ENCODE measurements at places on chromosomes 4 and X.

DNA sequence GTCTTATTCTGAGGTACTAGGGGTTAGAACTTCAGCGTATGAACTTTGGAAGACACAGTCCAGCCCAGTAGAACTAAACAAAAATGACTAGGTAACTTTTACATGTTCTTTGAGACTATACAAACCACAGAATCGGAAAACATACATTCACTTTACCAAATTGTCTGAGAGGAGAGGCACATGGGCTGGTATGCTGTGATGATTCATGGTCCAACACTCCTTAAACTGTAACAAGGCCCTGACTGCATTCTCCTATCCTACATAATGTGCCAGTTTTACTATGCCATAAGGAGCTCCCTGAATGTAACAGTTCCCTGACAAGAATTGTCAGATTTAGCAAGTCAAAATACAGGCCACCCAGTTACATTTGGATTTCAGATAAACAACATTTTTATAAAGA is 640.0 kb downstream of the RAB28 start:
- no peak overlapping the region for H3K27ac ChIP-seq
- no peaks in the 10 kb centered on the region for H3K36me3 ChIP-seq
- DNase-seq: no peak
- H3K4me3 ChIP-seq: no peak overlapping the region
- H3K27me3 ChIP-seq: no peaks in the 10 kb centered on the region

- H3K4me1 ChIP-seq: peaks cover 3% of the 10 kb centered on the region
- no peaks in the 10 kb centered on the region for H3K27me3 ChIP-seq
- no peak overlapping the region for H3K4me3 ChIP-seq
- H3K27ac ChIP-seq: no peak overlapping the region
- peak; percentile 55 for DNase-seq
These were observed 51.5 kb upstream of the TBC1D9 start for GRCh38 chr4:140807491-140808252.

GRCh38 chr4:2570551-2571222 is 34.2 kb downstream of the FAM193A start:
- peaks cover 6% of the 10 kb centered on the region for H3K4me1 ChIP-seq
- peaks cover 3% of the 10 kb centered on the region for H3K36me3 ChIP-seq
- H3K27ac ChIP-seq: no peak overlapping the region
- DNase-seq: peak; percentile 73
- H3K27me3 ChIP-seq: no peaks in the 10 kb centered on the region

DNA sequence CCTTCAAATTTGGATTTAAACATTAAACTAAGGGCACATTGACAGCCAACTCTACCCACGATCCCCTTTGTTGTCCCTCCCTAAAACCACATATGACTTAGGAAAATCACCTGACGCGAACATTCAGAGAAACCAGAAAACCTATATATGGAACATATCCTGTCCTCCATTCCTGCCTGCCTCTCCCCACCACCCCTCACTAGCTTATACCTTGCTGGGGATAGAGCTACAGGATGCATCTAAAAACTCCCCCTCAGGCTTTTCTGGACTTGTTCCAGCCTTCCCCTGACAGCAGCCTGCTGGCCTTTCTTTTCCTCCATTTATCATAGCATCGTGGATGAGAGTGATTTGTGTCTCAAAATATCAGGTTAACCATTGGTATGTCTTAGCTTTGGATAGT is 8.8 kb downstream of the STK26 start:
- no peak overlapping the region for H3K27ac ChIP-seq
- no peak for DNase-seq
- no peaks in the 10 kb centered on the region for H3K4me1 ChIP-seq

DNA sequence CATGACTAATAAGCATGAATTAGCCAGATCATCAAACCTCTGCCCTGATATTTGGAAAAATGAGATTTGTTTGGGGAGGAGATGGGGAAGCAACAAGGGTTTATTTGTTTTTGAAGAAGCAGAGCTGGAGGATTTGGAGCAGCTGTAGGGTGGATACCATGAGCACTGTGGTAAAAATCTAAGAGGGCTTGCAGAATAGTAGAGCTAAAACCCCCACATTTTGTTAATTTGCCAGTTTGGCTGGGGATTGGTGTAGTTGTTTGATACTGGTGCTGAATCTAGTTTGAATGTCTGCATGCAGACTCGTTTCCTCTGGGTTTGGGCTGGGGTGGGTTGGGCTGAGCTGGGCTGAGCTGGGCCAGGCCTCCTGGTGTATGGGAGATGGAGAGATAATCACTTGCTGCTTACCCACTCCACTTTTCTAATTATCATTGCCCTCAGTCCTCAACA is 43.7 kb downstream of the SMAD1 start:
- no peaks in the 10 kb centered on the region for H3K27me3 ChIP-seq
- DNase-seq: no peak
- no peak overlapping the region for H3K4me3 ChIP-seq

- H3K4me1 ChIP-seq: no peaks in the 10 kb centered on the region
- H3K4me3 ChIP-seq: no peak overlapping the region
- no peak overlapping the region for H3K27ac ChIP-seq
- H3K36me3 ChIP-seq: no peaks in the 10 kb centered on the region
- H3K27me3 ChIP-seq: no peaks in the 10 kb centered on the region
- DNase-seq: no peak
These were observed 66.7 kb upstream of the DHX15 start for GRCh38 chr4:24650849-24651640.

DNA sequence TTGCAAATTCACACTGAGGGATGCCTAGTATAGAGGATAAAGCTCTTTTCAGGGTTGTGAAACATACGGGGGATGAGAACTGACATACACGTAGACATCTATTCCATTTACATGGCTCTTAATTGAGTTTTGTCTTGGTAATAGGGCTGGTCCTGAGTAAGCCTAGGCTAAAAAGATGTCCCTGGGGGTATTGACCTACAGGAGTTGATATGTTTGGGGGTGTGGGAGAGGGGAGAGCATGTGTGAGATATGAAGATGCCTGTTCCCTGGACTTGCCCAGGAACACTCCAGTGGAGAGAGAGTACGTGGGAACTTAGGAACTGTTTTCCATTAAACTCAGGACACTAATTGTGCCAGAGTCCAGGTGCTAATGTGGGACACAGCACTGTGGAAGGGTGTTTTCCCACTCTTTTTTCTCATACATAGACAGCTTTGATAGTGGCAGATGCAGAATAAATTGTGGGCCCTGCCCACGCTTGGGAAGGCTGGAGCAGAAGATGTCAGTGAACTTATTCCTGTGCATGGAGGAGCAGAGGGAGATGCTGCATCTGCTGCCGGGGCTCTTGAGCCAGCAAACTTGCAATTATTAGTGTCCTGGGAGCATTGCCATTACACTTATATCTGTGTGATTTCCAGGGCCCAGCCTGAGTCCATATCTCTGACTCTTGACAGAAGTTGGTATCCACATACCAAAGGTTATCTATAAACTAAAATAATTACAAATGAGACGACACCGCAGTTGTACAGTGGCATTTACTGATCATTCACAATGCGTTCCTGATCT is 20.7 kb downstream of the SYNPO2 start:
- DNase-seq: no peak
- H3K4me3 ChIP-seq: no peak overlapping the region
- H3K4me1 ChIP-seq: peaks cover 5% of the 10 kb centered on the region
- H3K27ac ChIP-seq: no peak overlapping the region

- DNase-seq: no peak
- H3K27me3 ChIP-seq: no peaks in the 10 kb centered on the region
- no peaks in the 10 kb centered on the region for H3K4me1 ChIP-seq
- H3K4me3 ChIP-seq: no peak overlapping the region
These were observed 56.4 kb upstream of the PNPLA4 start for GRCh38 chrX:7983581-7983980.

DNA sequence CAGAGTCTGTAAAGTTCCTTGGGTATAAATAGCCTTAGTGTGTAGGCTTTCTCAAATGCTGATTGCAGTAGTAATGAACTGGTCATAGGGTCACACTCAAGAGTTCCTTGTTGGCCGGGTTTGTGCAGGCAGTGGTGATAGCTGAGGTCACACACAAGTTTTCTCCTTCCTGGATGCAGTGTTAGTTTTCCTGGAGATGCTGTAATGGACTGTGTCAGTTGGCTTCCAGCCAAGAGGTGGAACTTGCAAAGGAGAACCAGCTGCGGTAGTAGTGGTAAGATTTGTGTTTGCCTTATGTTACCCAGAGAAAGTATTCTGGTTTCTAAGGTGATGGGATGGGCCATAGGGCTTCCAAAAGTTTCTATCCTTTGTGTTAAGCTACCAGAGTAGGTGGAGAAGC is 409.8 kb upstream of the FRG1 start:
- no peaks in the 10 kb centered on the region for H3K4me1 ChIP-seq
- DNase-seq: peak; percentile 28
- no peak overlapping the region for H3K27ac ChIP-seq
- H3K36me3 ChIP-seq: no peaks in the 10 kb centered on the region
- no peak overlapping the region for H3K4me3 ChIP-seq

DNA sequence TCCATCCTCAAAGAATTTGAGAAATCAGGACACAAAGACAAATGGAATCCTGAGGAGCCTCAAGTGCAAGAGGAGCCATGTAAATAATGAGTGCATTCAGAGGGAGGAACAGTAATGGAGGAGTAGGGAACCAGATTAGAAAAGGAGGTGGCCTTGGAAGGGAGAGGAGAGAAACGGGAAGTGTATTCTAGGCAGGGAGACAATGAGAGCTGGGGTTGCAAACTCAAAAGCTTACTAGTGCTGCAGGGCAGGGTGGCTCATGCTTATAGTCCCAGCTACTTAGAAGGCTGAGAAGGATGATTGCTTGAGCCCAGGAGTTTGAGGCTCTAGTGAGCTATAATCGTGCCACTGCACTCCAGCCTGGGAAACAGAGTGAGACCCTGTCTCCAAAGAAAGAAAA is 113.2 kb upstream of the LSM6 start:
- H3K36me3 ChIP-seq: no peaks in the 10 kb centered on the region
- H3K27me3 ChIP-seq: no peaks in the 10 kb centered on the region
- no peak overlapping the region for H3K27ac ChIP-seq
- no peak overlapping the region for H3K4me3 ChIP-seq

- DNase-seq: peak; percentile 39
- no peak overlapping the region for H3K27ac ChIP-seq
- H3K27me3 ChIP-seq: no peaks in the 10 kb centered on the region
- H3K4me3 ChIP-seq: no peak overlapping the region
- no peaks in the 10 kb centered on the region for H3K36me3 ChIP-seq
- no peaks in the 10 kb centered on the region for H3K4me1 ChIP-seq
These were observed 239.0 kb upstream of the HTR2C start for GRCh38 chrX:114344756-114345349.

DNA sequence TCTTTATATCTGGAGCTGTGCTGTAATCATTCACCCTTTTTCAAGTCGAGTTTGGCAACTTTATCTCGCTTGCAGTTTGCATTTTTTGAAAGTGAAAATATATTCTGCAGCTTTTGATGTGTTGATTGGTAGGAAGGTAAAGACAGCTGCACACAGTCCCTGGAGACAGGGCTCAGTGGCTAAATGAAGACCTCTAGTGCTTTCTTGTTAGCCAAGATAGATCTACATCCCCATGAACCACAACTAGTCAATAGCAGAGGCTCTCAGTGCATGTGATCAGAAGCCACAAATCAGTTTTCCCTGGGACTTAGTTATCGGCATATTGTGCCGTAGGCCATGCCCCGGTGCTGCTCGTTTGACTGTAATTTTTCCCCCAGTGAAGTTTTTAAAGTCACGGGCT is 587.7 kb upstream of the PITX2 start:
- no peaks in the 10 kb centered on the region for H3K27me3 ChIP-seq
- H3K4me1 ChIP-seq: no peaks in the 10 kb centered on the region
- H3K36me3 ChIP-seq: no peaks in the 10 kb centered on the region
- no peak overlapping the region for H3K27ac ChIP-seq
- no peak overlapping the region for H3K4me3 ChIP-seq

DNA sequence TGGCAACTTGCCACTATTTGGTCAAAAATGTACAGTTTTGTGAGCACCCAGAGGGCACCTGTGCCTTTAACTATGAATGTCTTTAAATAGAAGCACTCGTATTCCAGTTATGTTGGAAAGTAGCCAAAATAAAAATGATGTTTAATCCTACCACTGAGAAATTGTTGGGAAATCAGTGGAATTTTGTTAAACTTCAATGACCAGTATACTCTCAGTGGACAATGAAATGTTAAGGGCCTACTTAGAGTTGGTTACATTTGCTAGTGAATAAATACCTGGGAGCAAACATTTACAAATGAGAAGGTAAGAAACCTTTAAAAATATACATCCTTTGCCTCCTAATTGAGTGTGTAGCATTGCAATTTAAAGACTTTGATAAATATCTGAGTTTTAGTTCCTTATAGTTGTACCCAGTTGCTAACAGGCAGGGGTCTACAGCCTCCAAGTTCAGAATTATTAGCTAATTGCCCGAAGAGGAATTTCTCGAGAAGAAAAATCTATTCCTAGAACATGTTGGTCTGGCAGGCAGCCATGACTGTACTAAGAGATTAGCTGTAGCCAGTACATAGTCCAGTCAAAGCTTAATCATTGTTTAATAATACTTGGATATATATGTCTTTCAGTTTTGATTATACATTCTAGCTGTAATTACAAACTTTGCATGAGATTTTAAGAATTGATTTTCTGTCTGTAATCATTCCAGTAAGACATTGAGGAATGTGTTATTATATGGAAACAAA is 93.2 kb downstream of the IL1RAPL2 start:
- H3K36me3 ChIP-seq: no peaks in the 10 kb centered on the region
- no peak for DNase-seq
- no peaks in the 10 kb centered on the region for H3K27me3 ChIP-seq
- no peaks in the 10 kb centered on the region for H3K4me1 ChIP-seq
- peak overlapping the region; percentile 65 for H3K27ac ChIP-seq

GRCh38 chr4:4859799-4860599 is 534 bp downstream of the MSX1 start:
- H3K27ac ChIP-seq: no peak overlapping the region
- H3K36me3 ChIP-seq: no peaks in the 10 kb centered on the region
- peak; percentile 68 for DNase-seq
- H3K4me3 ChIP-seq: peak overlapping the region; percentile 4

GRCh38 chrX:41377624-41378023 is 43.7 kb downstream of the DDX3X start:
- H3K4me3 ChIP-seq: no peak overlapping the region
- no peaks in the 10 kb centered on the region for H3K36me3 ChIP-seq
- DNase-seq: no peak
- H3K27me3 ChIP-seq: no peaks in the 10 kb centered on the region
- H3K27ac ChIP-seq: no peak overlapping the region
- H3K4me1 ChIP-seq: no peaks in the 10 kb centered on the region

GRCh38 chr4:23613782-23614181 is 276.1 kb downstream of the PPARGC1A start:
- H3K36me3 ChIP-seq: no peaks in the 10 kb centered on the region
- no peak overlapping the region for H3K27ac ChIP-seq
- no peaks in the 10 kb centered on the region for H3K27me3 ChIP-seq
- no peak overlapping the region for H3K4me3 ChIP-seq
- DNase-seq: no peak
- H3K4me1 ChIP-seq: no peaks in the 10 kb centered on the region

All from kidney (tissue), 22 donors.